Ureter (tissue), 1 donor: ENCODE measurements at places on chromosomes 7 and 10. TPM values are rescaled to one million over a fixed set of nuclear protein-coding genes. Genes with fewer than 3 reads are reported as not detected.

The UNCX gene
- not detected for total RNA-seq

The WDFY4 gene
- total RNA-seq, result 7.0 TPM

DNA sequence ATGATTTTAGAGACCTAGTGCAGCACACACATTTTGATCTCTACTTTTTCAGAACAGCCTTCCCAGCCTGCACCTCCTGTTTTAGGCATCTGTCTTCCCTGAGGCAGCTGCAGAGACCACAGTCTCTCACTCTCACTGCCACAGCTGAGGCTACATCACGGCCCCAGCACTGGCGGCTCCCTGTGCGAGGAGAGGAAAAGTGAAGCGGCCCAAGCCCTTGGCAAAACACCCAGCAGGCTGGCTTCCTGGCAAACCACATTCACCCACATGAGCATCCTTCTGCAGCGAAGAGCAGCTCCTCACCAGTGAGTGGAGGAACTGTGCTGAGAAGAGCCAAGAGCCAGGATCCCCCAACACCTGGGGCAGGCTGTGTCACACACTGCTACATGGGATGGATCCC lies 14.0 kb downstream of the HUS1 start:
- DNase-seq, result no peak

- no peak for DNase-seq
Measured at GRCh38 chr10:14583252-14583651, 191.4 kb downstream of the FAM107B start.

- DNase-seq, result no peak
Measured at GRCh38 chr7:22640269-22640668, 86.7 kb upstream of the IL6 start.

- no peak for DNase-seq
Measured at GRCh38 chr7:80060218-80060806, 74.3 kb upstream of the GNAI1 start.

GRCh38 chr7:87797798-87798403 lies 78.3 kb downstream of the SLC25A40 start:
- DNase-seq, result no peak

GRCh38 chr7:11213266-11213665 lies 239.6 kb downstream of the PHF14 start:
- no peak for DNase-seq

GRCh38 chr7:45408409-45408737 lies 165.8 kb upstream of the ADCY1 start:
- DNase-seq, result no peak

DNA sequence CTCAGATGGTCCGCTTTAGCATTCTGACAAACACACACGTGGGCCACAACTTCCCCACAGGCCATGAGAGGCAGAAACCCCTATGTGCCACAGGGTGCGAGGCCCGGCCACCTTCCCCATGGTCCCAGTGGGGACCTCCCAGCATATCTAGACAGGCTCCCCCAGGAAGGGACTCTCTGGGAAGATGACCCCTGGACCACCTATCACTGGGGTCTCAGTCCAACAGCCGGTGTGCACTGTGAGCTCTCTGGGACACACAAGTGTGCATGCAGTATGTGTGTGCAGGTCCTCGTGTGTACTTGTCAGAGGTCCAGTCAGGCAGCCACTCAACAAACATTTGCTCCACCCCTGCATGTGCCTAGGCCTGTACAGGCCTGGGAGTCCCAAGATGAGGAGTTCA lies 18.7 kb downstream of the GRID1 start:
- DNase-seq, result no peak

DNA sequence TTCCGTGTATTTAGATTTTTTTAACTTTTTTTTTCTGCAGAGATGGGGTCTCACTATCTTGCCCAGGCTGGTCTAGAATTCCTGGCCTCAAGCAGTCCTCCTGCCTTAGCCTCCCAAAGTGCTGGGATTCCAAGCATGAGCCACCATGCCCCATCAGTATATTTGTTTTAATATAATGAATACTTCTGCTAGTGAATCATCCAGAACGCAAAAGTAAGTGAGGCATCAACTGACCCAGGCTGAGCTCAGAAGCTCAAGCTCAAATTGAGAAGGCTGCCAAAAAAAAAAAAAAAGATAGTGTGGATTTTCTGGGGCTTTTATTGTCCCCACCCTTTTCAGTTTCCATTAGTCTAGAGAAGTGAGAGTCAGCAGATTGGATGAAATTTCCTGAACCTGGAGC lies 39.0 kb upstream of the TECTB start:
- no peak for DNase-seq
